ENCODE measurements at places on chromosomes 5 and 9.

- DNase-seq = no peak
Measured at GRCh38 chr9:86079865-86080469, 19.4 kb downstream of the GOLM1 start.

GRCh38 chr5:176549871-176550270 lies 729 bp downstream of the CDHR2 start:
- no peak for DNase-seq

DNA sequence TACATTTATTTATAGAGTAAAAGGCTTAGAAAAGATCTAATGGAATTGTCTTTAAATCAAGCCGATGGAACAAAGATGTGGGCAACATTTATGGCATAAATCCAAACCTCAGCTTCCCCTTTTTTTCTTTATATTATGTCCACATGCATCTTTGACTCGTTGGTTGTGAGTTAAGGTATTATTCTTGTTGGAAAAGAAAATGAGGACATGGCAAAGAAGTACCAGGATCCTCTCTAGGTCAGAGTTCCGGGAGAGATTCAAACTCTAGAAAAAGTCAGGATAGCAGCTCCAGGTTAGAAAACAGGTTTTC lies 508 bp upstream of the NME5 start:
- DNase-seq = no peak

DNA sequence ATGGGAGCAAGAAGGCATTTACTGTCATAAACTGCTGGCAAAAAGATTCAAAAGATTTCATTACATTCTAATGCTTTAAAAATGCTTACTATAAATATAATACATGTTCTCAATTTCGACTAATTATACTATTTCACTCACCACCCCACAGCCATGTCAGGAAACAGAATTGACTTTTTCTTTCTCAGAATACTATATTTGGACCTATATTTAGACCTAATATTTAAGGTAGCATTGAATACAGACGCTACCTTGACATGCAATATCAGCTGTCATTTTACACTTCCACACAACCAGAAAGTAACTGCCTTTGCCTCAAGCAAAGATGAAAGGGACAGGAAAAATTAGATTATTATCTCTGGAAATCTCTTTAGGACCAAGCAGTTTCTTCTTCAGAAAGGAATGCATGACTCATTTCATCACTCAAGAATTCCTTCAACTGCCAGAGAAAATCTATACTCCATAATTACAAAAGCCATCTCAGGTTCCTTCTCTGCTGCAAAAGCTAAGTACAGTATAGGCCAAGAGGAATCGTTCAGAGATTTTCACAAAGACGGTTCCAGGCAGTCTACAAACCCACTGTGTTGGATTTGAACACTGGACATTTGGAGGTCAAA lies 11.8 kb upstream of the UBE2QL1 start:
- DNase-seq = no peak

DNA sequence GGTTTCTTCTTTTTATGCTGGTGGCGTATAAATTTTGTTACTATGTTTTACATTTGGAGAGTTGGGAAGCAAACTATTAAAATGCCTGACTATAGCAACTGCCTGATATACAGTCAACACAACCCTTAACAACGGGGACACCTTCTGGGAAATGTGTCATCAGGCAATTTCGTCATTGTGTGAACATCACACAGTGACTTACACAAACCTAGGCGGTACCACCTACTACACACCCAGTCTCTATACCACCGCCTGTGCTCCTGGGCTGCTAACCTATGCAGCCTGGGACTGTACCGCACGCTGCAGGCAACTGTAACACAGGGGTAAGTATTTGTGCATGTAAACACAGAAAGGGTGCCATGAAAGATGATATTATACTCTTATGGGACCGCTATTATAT lies 1.3 kb upstream of the CDHR2 start:
- no peak for DNase-seq

DNA sequence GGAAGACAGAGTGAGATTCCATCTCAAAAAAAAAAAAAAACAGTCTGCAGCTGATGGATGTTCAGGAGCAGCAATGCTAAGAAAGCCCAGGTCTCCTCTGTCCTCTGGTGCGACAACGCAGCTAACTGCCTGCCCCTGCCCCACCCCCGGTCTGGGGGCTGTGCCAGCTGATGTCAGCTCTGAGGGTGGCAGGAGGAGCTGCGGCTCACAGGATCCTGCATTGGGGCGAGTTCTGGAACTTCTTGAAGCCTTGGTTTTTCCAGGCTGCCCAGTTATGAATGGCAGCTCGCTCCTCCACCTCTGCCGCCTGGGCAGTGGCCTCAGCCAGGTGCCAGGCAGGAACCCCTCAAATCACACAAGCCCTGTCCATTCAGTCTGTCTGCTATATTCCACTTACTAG lies 113.5 kb downstream of the ROR2 start:
- DNase-seq = no peak

- no peak for DNase-seq
Measured at GRCh38 chr5:117776977-117777376, 1202.4 kb upstream of the SEMA6A start.

GRCh38 chr5:219991-220390 lies 1.9 kb downstream of the SDHA start:
- no peak for DNase-seq

- no peak for DNase-seq
Measured at GRCh38 chr9:4663956-4664355, 1.9 kb downstream of the PLPP6 start.

DNA sequence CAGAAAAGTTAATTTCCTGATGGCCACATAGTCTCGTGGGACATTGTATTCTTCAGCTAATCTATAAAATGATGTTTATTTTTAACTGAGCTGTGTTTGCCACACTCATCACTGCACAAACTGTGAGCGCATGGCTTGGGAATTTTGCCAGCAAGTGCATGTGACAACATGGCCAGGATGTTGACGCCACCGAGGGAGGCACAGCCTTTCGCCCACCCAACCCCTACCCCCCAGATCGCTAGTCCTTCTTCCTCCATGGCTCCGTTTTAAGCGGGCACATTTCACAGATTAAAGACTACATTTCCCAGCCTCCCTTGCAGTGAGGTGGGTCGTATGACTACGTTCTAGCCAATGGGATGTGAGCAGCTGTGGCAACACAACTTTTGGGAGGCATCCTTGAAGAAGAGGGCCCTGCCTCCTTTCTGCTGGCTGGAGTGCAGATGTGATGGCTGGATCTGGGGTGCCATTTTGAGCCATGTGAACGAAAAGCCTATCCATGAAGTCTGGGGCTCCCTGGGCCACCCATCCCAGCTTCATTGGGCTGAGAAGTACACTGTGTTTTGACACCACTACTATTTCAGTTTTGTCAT lies 7.9 kb downstream of the NRARP start:
- no peak for DNase-seq

DNA sequence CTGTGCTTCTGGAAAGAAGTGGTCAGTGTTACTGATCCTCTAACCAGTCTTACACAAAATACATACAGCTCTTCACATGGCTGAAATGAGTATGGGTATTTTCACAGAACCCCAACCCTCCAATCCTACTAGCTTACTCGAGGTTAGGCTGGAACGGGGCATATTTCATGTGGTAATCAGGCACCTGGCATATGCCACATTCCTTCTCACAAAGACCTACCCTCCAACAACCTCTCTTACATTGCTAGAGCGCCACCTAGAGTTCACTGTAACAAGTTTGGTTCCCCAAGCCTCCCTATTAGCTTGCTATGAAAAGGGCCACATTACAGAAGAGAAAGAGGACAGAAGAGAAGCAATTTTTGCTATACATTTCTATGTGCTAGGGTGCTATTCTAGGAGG lies 597.3 kb downstream of the PRELID2 start:
- DNase-seq = no peak

DNA sequence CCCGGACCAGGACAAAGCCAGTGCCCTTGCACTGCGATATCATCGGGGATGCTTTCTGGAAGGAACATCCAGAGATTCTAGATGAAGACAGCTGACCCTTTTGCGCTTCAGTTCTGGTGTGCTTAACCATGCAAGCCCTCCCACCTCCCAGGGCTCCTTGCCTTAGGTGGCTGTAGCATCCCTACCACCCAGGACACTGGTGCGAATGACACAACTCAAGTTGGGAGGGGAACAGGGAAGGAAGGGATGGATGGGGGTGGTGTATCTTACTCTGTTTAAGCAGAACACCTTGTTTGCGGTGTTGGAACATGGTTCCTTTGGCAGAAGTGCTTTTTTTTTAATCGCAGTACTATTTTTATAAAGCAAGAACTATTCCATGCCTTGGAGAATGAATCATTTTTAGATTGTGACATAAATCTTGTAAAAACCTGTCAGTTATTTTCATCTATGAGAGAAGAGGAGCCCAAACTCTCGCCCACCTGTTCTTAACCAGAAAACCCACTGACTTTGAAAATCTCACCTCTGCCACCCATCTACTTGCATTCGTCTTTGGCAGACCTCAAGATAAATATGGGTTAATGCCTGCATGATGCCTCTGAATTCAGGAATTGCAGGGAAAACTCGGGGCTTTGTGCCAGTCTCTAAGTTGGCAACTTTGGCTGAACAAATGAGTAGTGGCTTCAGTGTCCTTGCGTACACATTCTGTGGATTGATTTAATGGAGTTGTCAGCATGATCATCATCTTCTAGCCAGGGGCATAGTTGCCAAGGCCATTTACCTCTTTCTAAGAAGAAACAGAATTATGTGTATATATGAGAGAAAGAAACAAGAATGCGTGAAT lies 3.9 kb upstream of the LSM11 start:
- DNase-seq = no peak

- no peak for DNase-seq
Measured at GRCh38 chr5:147512659-147513379, 3.0 kb upstream of the DPYSL3 start.

DNA sequence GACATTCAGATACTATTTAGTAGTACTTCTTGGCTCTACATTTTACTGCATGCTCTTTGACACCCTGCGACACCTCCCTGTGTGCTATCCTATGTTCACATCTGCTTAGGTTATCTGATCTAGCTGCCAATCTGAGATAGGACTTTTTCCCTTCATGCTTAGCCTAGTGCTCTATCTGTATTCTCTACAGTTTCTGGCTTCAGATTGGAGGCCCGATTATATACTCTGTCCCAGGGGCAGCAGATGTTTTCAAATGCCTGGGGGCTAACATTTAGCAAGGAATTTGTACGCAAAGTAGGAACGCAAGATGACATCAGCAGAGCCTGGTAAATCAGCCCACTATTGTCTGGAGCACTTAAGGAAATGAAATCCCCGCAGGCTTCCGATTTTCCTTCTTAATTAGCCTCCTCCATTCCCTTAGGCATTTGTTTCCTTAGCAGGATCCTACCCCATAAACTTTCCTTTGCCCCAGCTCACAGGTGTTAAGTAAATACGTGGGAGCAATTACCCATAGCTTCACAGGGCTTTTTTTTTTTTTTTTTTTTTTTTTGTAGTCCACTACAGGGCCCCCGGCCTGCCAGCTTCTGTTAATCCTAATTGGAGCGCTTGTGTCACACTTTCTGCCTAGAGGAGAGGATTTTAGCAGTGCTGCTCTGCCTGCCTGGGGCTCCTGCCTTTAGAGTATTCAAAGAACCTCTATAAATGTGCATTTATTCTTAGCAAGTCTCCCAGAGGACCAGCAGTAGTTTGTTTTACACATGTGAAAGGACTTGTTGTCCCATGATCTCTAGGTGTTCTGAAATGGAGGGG lies 61.1 kb upstream of the LPAR1 start:
- DNase-seq = no peak

GRCh38 chr5:33369485-33370465 lies 71.0 kb upstream of the TARS1 start:
- DNase-seq = no peak

DNA sequence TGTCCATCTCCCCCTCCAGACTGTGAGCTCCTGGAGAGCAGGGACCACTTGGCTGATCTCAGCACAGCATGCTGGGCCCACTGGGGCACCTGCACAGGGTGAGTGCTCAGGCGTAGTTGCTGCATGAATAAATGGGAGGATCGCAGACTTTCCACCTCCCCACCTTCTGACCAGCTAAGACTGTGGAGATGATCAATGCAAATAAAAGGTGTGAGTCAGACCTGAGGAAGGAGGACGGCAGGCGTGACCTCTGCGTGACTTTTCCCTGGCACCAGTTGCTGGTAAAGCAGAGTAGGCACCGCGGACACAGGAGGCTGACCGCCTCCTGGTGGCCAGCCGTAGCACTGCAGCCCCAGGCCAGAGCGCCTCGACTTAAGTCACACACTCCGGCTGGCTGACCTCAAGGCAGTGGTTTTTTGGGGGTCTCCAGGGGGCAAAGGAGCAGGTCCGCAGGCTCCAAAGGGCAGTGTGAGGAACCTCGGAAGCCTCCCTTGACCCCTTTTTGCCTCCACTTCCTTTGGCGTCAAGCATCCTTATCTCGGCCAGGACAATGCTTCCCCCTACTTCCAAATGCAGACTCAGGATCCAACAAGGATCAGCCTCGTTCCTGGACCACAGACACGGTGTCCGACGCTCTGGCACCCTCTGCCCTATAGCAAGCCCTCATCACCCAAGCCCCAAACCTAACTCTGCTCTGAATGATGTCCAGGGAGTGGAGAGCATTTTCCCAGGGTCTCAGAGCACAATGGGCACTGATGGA lies 12.7 kb upstream of the TDRD7 start:
- DNase-seq = peak; percentile 61

DNA sequence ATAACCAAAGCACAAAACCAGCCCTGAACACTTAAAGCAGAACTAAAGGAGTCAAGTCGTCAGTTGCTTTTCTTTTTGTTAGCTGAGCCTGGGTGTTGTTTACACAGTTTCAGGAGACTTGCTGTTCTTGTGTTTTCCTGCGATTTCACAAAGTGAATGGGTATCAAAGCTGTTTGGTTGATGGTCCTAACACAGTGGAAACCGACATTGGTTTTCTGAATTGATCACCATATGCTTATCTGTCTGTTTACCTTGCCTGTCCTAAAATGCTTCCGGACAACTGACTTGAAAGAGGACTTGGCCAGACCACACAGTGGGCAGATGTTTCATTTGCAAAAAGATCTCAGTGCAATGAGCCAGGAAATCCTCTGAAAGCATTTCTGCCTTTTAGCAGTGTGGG lies 676.4 kb downstream of the PRELID2 start:
- no peak for DNase-seq

GRCh38 chr5:57940236-57940635 lies 457.6 kb upstream of the ACTBL2 start:
- no peak for DNase-seq

DNA sequence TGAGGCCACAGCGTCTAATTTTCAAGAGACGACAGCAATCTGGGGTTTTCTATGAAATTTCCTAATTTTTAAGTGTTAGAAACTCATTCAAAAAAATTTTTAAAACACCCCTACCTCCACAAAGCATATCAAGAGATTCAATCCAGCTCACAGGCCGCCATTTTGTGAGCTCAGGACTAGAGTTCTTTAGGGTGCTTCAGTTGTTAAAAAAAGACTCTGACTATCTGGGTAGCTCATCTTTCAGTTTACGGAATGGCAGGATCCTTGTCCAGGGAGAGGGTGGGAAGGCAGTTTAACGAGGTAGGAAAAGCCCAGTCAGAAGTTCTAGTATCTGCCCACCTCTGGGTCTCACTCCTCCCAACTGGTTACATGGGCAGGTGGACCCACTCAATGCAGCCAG lies 43.1 kb downstream of the CAMK2A start:
- DNase-seq = no peak

- no peak for DNase-seq
Measured at GRCh38 chr5:96331210-96331609, 101.8 kb downstream of the PCSK1 start.

GRCh38 chr5:73793911-73794310 lies 167.9 kb downstream of the ARHGEF28 start:
- DNase-seq = no peak

GRCh38 chr9:103397868-103398600 lies 402.9 kb downstream of the CYLC2 start:
- no peak for DNase-seq

- DNase-seq = no peak
Measured at GRCh38 chr5:177980743-177981151, 15.3 kb downstream of the PROP1 start.

Data from stimulated activated CD4-positive, alpha-beta T cell treated with anti-CD3 and anti-CD28 coated beads, Interleukin-15, amount 100 ng/mL, for 1 hour (primary cell).